ENCODE measurements at places on chromosomes 3 and 15.

GRCh38 chr15:71109905-71110304, 5.4 kb upstream of the THSD4 start:
- H3K27ac ChIP-seq: no peak overlapping the region
- no peaks in the 10 kb centered on the region for H3K27me3 ChIP-seq
- H3K36me3 ChIP-seq: no peaks in the 10 kb centered on the region
- DNase-seq: no peak
- H3K4me1 ChIP-seq: peaks cover 5% of the 10 kb centered on the region

GRCh38 chr3:155342344-155342743, 48.9 kb upstream of the STRIT1 start:
- no peaks in the 10 kb centered on the region for H3K36me3 ChIP-seq
- no peak for DNase-seq
- no peaks in the 10 kb centered on the region for H3K4me1 ChIP-seq
- no peak overlapping the region for H3K27ac ChIP-seq
- H3K4me3 ChIP-seq: no peak overlapping the region

DNA sequence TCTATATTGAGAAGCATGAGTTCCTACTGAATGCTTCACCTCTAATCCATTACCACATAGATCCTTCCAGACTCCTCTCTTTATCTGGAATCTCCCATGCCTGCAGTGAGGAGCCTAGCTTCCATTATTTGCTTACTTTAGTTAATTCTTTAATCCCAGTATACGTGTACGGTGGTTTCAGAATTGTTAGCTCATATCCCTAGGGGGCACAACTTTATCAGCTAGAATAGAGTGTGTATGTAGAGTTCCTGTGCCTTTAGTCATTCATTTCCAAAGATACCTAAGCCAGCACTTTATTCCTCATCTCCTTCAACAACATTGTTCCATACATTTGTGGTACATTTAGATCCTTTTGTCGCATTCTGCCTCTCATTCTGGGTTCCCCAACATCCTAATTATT, 226.0 kb downstream of the TJP1 start:
- H3K27ac ChIP-seq: no peak overlapping the region
- H3K4me1 ChIP-seq: no peaks in the 10 kb centered on the region
- H3K4me3 ChIP-seq: no peak overlapping the region
- no peak for DNase-seq
- H3K27me3 ChIP-seq: no peaks in the 10 kb centered on the region

DNA sequence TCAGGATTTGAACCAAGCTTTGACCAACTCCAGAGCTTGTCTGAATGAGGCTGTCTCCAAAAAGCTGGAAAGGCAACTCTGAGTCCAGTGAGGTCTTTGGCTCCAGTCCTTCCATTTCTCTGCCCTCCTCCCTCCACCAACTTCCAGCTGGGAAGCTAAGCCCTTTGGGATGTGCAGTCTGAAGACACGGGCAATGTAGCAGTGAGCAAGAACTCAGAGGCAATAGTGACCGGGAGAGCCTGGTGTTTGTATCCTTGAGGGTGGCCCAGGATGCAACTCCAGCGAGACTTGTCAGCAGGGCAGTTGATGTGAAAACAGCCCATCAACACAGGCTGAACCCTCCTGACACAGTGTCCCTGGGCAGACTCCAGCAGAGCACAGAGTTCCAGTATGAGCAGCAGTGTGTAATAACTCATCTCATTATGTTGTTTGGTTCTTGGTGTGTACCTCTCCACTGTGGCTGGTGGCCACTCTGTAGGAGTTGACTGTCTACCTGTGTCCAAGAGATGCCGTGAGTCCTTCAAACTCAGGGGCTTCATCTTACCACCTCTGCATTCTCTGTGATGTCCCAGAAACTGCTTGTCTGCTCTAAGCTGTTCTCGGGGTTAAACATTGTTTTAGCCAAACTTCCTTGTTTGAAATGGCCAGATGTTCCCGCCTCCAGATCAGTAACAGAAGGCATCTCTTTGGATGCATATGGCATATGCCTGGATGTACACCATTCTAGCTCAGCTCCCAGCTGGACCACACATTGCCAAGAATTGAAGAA, 6.6 kb downstream of the CDCP1 start:
- no peaks in the 10 kb centered on the region for H3K36me3 ChIP-seq
- DNase-seq: no peak
- H3K27ac ChIP-seq: peak overlapping the region; percentile 85
- peaks cover 98% of the 10 kb centered on the region for H3K4me1 ChIP-seq

Data from esophagus squamous epithelium (tissue), 5 donors.